Psoas muscle (tissue), 8 donors: ENCODE measurements at places on chromosomes 12 and 14. TPM values are rescaled to one million over a fixed set of nuclear protein-coding genes. Genes with fewer than 3 reads are reported as not detected.

DNA sequence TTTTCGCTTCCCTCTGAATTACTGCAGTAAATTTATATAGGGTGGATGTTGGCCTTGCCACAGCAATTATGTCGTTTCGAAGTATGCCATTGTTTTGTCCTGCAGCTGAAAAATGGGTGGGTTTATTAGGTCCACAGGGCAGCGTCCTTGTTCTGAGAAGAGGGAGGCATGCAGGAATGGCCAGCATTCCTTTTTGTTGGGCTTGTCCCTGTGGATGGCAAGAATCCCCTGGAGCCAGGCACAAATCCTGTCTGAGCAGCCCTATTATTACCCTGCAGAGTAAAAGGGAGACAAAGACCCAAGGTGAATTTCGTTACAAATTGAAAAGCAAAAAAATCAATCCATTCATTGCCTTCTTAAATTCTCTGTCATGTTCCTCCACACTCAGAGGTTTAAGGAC is 88.1 kb downstream of the CHST11 start:
- H3K4me3 ChIP-seq: no peak overlapping the region
- no peaks in the 10 kb centered on the region for H3K27me3 ChIP-seq
- H3K36me3 ChIP-seq: no peaks in the 10 kb centered on the region
- H3K27ac ChIP-seq: no peak overlapping the region

- H3K36me3 ChIP-seq: no peaks in the 10 kb centered on the region
- no peaks in the 10 kb centered on the region for H3K4me1 ChIP-seq
- no peaks in the 10 kb centered on the region for H3K27me3 ChIP-seq
- DNase-seq: no peak
These were observed 5.2 kb downstream of the KCNJ8 start for GRCh38 chr12:21769307-21769706.

GRCh38 chr12:106446419-106447092 is 89.0 kb downstream of the POLR3B start:
- H3K4me1 ChIP-seq: no peaks in the 10 kb centered on the region
- H3K36me3 ChIP-seq: peaks cover 43% of the 10 kb centered on the region
- H3K27ac ChIP-seq: no peak overlapping the region
- no peaks in the 10 kb centered on the region for H3K27me3 ChIP-seq
- no peak for DNase-seq

DNA sequence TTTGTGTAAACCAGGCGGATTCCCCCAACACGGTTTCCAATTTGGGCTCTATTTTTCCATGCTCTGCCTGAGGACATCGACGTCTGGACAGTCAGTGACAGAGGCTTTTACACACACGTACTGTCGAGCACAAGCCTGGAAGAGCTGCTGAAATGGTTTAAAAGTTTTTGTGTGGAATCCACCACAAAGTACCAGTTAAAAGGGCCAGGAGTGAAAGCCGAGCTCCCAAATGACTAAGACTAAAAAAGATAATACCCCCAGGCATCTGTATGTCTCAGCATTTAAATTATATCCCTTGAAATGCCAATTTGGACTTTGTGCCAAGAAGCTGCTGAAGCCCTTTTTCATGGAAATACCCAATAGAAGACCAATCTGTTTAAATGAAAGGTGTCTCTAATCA is 173.2 kb downstream of the EGLN3 start:
- H3K36me3 ChIP-seq: no peaks in the 10 kb centered on the region
- no peak overlapping the region for H3K27ac ChIP-seq
- DNase-seq: no peak
- H3K4me3 ChIP-seq: no peak overlapping the region
- no peaks in the 10 kb centered on the region for H3K27me3 ChIP-seq

DNA sequence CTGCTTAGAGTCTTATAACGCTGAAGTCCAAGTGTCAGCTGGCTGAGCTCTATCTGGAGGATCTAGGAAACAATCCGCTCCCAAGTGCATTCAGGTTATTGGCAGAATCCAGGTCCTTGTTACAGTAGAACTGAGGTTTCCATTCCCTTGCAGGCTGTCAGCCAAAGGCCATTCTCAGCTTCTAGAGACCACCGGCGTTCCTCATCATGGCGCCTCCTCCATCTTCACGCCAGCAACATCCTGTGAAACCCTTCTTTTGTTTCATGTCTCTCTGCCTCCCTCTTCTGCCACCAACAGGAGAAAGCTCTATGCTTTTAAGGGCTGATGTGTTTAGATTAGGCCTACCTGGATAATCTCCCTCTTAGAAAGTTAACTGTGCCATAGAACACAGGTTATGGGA is 133.0 kb upstream of the RASSF8 start:
- H3K27ac ChIP-seq: no peak overlapping the region
- no peak for DNase-seq
- H3K27me3 ChIP-seq: no peaks in the 10 kb centered on the region
- no peaks in the 10 kb centered on the region for H3K4me1 ChIP-seq
- no peak overlapping the region for H3K4me3 ChIP-seq
- H3K36me3 ChIP-seq: no peaks in the 10 kb centered on the region

DNA sequence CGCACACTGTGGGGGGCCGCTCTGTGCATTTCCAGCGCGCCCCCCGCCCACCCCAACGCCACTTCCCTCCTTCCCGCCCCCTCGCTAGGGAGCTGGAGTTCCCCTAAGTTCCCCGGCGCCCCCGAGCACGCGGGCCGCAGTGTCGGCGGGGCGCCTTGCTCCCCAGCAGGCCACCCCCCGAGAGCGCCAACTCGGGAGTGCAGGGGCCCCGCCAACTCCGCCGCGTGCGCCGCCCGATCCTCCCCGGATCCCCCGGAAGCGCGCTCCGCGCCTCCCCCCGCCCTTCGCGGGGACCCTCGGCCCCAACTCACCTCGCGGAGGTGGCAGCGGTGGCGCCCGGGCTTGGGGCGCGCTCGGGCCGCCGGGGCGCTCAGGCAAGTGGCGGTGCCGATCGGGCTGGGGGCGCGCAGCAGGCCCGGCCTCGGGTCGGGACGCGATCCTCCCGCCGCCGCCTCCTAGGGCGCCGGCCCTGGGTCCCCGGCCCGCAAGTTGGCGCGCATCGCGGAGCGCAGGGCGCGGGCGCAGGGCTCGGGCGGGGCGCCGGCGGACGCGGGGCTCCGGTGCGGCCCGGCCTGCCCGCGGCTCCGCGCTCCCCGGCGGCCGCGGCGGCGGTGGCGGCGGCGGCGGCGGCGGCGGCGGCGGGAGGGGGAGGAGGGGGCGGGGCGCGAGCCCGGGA is at the start of gene NCOR2:
Gene NCOR2, minus strand, starts transcription at position 616 of the 676 bp plus-strand sequence. CDS start 72,361 bp downstream, outside the sequence.
- no peaks in the 10 kb centered on the region for H3K36me3 ChIP-seq
- DNase-seq: peak; percentile 51
- peak within 1 kb of the TSS; percentile 99 for H3K4me3 ChIP-seq
- peaks cover 34% of the 10 kb centered on the region for H3K4me1 ChIP-seq

DNA sequence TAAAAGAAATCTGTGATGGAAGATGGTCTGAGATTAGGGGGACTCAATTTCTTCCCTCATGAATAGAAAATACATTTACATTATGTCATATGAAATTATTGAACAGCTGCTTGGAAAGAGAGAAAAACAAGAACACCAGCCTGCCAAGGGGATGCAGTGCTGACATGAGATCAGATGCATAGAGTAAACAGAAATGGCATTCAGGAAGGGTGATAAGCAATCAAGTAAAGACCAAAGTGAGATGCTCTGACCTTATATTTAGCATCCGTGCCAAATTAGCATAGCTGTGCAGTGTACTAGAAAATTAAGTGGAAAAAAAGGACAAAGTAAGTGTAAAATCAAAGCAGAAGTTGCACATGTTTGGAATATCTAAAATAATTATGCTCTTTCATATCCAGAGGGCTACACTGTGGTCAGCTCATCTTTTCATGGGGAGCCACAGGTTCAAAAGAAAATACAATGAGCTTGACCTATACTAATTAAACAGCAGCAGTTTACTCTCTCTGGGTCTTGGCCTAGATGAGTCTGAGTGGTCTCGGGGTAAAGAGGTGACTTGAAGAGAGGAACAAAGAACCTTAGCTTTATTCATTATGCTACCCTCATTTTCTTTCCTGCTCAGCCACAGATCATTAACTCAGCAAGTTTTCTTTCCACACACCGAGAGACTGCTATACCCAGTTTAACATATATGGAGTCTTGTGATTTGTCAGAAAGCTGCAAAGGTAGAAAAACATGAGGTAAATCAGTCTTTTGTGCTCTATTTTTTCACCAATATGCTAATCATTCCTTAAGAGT is 359.4 kb upstream of the FOXG1 start:
- H3K4me3 ChIP-seq: no peak overlapping the region
- no peak for DNase-seq
- H3K4me1 ChIP-seq: no peaks in the 10 kb centered on the region
- no peaks in the 10 kb centered on the region for H3K27me3 ChIP-seq

GRCh38 chr14:40197344-40197743 is 765.1 kb upstream of the FBXO33 start:
- DNase-seq: no peak
- no peak overlapping the region for H3K4me3 ChIP-seq
- H3K36me3 ChIP-seq: no peaks in the 10 kb centered on the region
- no peak overlapping the region for H3K27ac ChIP-seq

DNA sequence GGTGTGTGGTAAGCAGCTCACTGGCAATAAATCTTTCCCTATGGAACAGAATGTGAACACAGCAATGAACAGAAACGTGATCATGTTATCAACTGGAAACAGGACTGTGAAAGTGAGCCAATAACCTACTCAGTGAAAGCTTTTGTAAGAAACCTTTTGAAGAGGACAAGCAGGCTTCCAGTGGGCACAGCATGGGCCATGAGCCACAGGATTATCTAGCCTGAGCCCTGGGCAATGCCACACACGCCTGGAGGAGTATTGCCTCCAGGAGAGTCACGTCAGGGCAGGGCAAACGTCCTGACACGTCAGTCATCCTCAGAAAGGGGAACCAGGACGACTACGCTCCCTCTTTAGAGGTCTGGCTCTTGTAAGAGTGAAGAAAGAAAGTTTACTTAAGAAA is 32.3 kb downstream of the NRDE2 start:
- DNase-seq: peak; percentile 65
- peak overlapping the region; percentile 13 for H3K4me3 ChIP-seq
- peaks cover 34% of the 10 kb centered on the region for H3K4me1 ChIP-seq
- H3K36me3 ChIP-seq: peaks cover 11% of the 10 kb centered on the region
- H3K27me3 ChIP-seq: no peaks in the 10 kb centered on the region

- DNase-seq: no peak
- no peaks in the 10 kb centered on the region for H3K27me3 ChIP-seq
- H3K27ac ChIP-seq: no peak overlapping the region
- H3K36me3 ChIP-seq: no peaks in the 10 kb centered on the region
- no peak overlapping the region for H3K4me3 ChIP-seq
These were observed 67.6 kb upstream of the CDKN3 start for GRCh38 chr14:54329082-54329695.

DNA sequence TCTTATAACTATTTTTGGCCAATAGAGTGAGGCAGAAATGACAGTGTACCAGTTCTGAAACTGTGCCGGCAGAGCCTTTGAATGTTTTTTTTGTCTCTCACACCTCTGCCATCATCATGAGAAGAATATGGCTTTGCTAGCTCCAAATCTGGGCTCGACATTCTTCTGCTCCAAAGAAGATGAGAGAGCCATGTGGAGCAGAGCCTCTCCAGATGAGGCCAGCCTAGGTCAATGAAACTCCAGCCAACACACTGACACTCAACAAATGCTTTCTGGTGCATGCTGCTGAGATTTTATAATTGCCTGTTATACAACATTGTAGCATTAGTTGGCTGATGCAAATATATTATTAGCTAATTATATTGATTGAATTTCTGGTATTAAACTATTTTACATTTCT is 154.7 kb downstream of the SLC38A4 start:
- DNase-seq: no peak
- H3K36me3 ChIP-seq: no peaks in the 10 kb centered on the region
- H3K4me1 ChIP-seq: peaks cover 3% of the 10 kb centered on the region
- no peak overlapping the region for H3K27ac ChIP-seq

DNA sequence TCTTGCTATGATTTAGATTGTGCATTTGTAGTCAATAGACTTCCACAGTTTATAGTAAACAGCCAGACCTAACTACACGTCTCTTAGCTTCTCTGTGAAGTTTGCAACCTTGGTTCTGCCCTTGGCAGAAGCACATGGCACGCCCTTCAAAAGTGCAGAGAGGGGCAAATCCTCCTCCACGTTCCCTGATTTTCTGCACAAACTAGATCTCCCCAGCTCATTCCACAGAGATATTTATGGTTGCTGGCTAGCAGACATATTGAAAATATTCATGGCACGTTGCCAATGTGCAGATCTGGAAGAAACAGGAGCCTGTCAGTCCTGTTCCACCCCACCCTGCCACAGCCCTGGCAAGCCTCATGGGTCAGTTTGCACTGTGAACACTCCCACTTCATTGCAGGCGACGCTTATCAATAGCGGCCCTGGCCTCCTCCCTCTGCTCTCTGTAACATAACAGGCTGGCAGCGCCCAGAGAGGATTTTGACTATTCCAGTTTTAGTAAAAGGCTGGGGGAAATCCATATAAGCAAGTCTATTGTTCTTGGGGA is 6.5 kb upstream of the LGALS3 start:
- DNase-seq: no peak
- no peak overlapping the region for H3K4me3 ChIP-seq
- no peaks in the 10 kb centered on the region for H3K36me3 ChIP-seq
- no peaks in the 10 kb centered on the region for H3K27me3 ChIP-seq
- no peak overlapping the region for H3K27ac ChIP-seq
- H3K4me1 ChIP-seq: peaks cover 14% of the 10 kb centered on the region

- H3K4me3 ChIP-seq: no peak overlapping the region
- DNase-seq: no peak
- no peaks in the 10 kb centered on the region for H3K36me3 ChIP-seq
These were observed 42.5 kb upstream of the BCAT1 start for GRCh38 chr12:24991209-24992049.

GRCh38 chr14:69838881-69839416 is 40.3 kb upstream of the SMOC1 start:
- H3K4me3 ChIP-seq: no peak overlapping the region
- no peaks in the 10 kb centered on the region for H3K27me3 ChIP-seq
- no peak for DNase-seq
- no peaks in the 10 kb centered on the region for H3K4me1 ChIP-seq
- H3K36me3 ChIP-seq: no peaks in the 10 kb centered on the region
- H3K27ac ChIP-seq: no peak overlapping the region

DNA sequence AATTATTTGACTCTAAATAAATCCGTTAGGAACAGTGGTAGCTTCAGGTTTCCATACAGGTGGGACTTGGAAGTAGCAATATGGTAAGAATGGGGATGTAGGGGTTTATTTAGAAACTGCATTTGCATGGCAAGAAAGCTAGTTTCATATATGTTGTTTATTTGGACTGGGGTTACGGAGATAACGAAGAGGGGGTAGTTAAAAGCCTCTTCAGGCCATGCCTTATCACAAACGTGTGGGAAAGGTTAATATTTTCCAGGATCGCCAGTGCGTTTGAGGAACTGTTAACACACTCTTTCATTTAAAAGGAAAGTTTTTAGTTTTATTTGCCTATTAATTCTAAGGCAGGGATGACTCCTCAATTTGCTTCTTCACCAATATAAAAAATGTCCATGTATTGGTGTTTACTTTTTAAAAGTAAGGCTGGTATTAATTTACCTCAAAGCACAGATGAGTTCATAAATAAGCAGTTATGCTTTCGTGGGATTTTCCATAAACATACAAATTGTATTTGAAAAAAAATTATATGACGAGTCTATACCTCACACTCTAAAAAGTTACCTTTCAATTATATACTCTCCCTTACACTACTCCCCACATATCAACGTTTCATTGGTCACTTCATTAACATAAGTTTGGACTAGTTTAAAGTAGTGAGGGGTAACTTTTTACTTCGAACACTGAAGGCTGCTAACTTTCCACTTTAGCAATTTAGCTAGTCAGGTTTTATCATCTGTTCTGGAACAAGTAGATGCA is 814 bp downstream of the RAB2B start:
- H3K4me3 ChIP-seq: peak overlapping the region; percentile 93
- H3K36me3 ChIP-seq: peaks cover 40% of the 10 kb centered on the region
- peaks cover 15% of the 10 kb centered on the region for H3K4me1 ChIP-seq
- no peaks in the 10 kb centered on the region for H3K27me3 ChIP-seq
- H3K27ac ChIP-seq: peak overlapping the region; percentile 92
- no peak for DNase-seq

GLS2 gene
- total RNA-seq: 0.19 TPM

SERPINA5 gene
- total RNA-seq: 16.3 TPM

LMNTD1 gene
- not detected for total RNA-seq

PZP gene
- total RNA-seq: 0.11 TPM

KIF5A gene
- 0.04 TPM for total RNA-seq
